Activated T-helper 2 cell treated with anti-CD3 and anti-CD28 coated beads, Interferon-gamma antibody, Interleukin-2, Interleukin-4, amounts not matched to agents 10 μg/mL and 5 μg/mL and 100 μg/mL, durations not matched to agents 14 hours and 24 hours and 36 hours (primary cell): ENCODE measurements at places on chromosomes 6 and 20. TPM values are rescaled to one million over a fixed set of nuclear protein-coding genes. Genes with fewer than 3 reads are reported as not detected.

Gene WFDC2
- not detected in 2 replicates for total RNA-seq

Gene SLCO4A1
- total RNA-seq, result 59.2 and 61.1 TPM in 2 replicates

Gene CD83
- total RNA-seq, result 145 and 150 TPM in 2 replicates

Gene CFB
- 0.16 TPM in 1 of 2 replicates, not detected in the other for total RNA-seq

Gene SYCP2
- total RNA-seq, result 4.6 and 4.9 TPM in 2 replicates

Gene SLC32A1
- not detected in 2 replicates for total RNA-seq

Gene RBL1
- 45.7 and 49.1 TPM in 2 replicates for total RNA-seq

Gene C6orf141
- not detected in 2 replicates for total RNA-seq

Gene LBP
- not detected in 2 replicates for total RNA-seq

Gene SERINC3
- 51.2 and 52.5 TPM in 2 replicates for total RNA-seq

Gene BPIFB2
- total RNA-seq, result not detected in 2 replicates

Gene VGLL2
- total RNA-seq, result not detected in 2 replicates

Gene GSTA3
- total RNA-seq, result not detected in 2 replicates

Gene SNAI1
- total RNA-seq, result 1.3 and 1.6 TPM in 2 replicates

Gene OR2H1
- total RNA-seq, result not detected in 2 replicates

Gene SLC22A7
- not detected in 2 replicates for total RNA-seq

Gene BTNL2
- not detected in 2 replicates for total RNA-seq

Gene FUCA2
- total RNA-seq, result 20.9 and 22.8 TPM in 2 replicates

Gene SPTLC3
- total RNA-seq, result 0.68 and 0.80 TPM in 2 replicates

Gene PRICKLE4
- not detected in 2 replicates for total RNA-seq

Gene TMEM181
- total RNA-seq, result 16.3 and 16.9 TPM in 2 replicates

Gene LINC00237
- not detected in 2 replicates for total RNA-seq

Gene OR2J3
- not detected in 2 replicates for total RNA-seq

Gene PPIL6
- total RNA-seq, result 0.32 TPM in 1 of 2 replicates, not detected in the other

Gene PAX1
- not detected in 2 replicates for total RNA-seq

Gene RBPJL
- not detected in 2 replicates for total RNA-seq

Gene TSHZ2
- 19.8 and 23.0 TPM in 2 replicates for total RNA-seq

Gene ASIP
- total RNA-seq, result not detected in 2 replicates

Gene GPR6
- not detected in 2 replicates for total RNA-seq

Gene SAMD3
- total RNA-seq, result 3.2 and 3.4 TPM in 2 replicates

Gene SEL1L2
- total RNA-seq, result not detected in 2 replicates

Gene SLC23A2
- total RNA-seq, result 21.3 and 22.4 TPM in 2 replicates

Gene TRIM40
- not detected in 2 replicates for total RNA-seq

Gene PBOV1
- not detected in 2 replicates for total RNA-seq

Gene PRPH2
- total RNA-seq, result not detected in 2 replicates

Gene NFS1
- total RNA-seq, result 39.1 and 39.8 TPM in 2 replicates

Gene MICAL1
- 47.8 and 51.8 TPM in 2 replicates for total RNA-seq

Gene SLC13A3
- total RNA-seq, result not detected in 2 replicates

Gene TP53TG5
- total RNA-seq, result not detected in 2 replicates

Gene KCNK5
- total RNA-seq, result 41.5 and 42.6 TPM in 2 replicates

Gene SALL4
- 1.8 and 2.3 TPM in 2 replicates for total RNA-seq

Gene PGM3
- total RNA-seq, result 29.2 and 31.3 TPM in 2 replicates

Gene UFL1
- total RNA-seq, result 27.0 and 27.3 TPM in 2 replicates

Gene SLC12A5
- total RNA-seq, result 0.73 TPM in 1 of 2 replicates, not detected in the other

Gene ELOVL5
- 122 and 133 TPM in 2 replicates for total RNA-seq

Gene CD24
- total RNA-seq, result 1.5 and 2.0 TPM in 2 replicates

Gene TTLL9
- not detected in 2 replicates for total RNA-seq

Gene ADGRF4
- total RNA-seq, result not detected in 2 replicates

Gene HS3ST5
- total RNA-seq, result not detected in 2 replicates

Gene VSTM2L
- total RNA-seq, result 0.23 TPM in 1 of 2 replicates, not detected in the other

Gene C6orf163
- 1.1 TPM in 2 replicates for total RNA-seq
